Melanocyte of skin (primary cell): ENCODE measurements at places on chromosomes 2 and 18. TPM values are rescaled to one million over a fixed set of nuclear protein-coding genes. Genes with fewer than 3 reads are reported as not detected.

The SLC9A2 gene
- not detected in 2 replicates for total RNA-seq

The NGEF gene
- total RNA-seq = under 0.01 TPM in 1 of 2 replicates, not detected in the other

The SKA1 gene
- 10.2 and 11.7 TPM in 2 replicates for total RNA-seq

The RNF103 gene
- 15.1 and 18.9 TPM in 2 replicates for total RNA-seq

The FABP1 gene
- not detected in 2 replicates for total RNA-seq

The CYTIP gene
- not detected in 2 replicates for total RNA-seq

The DSC3 gene
- total RNA-seq = under 0.01 TPM in 1 of 2 replicates, not detected in the other

The THAP4 gene
- 37.9 and 40.0 TPM in 2 replicates for total RNA-seq

The OSBPL6 gene
- 5.2 and 7.6 TPM in 2 replicates for total RNA-seq

The PJVK gene
- 1.0 and 1.8 TPM in 2 replicates for total RNA-seq

The CUL3 gene
- 41.3 and 65.4 TPM in 2 replicates for total RNA-seq

The DTNA gene
- total RNA-seq = 5.7 and 13.0 TPM in 2 replicates

The MSTN gene
- total RNA-seq = under 0.01 TPM in 1 of 2 replicates, not detected in the other

The CRYBA2 gene
- 0.34 and 0.36 TPM in 2 replicates for total RNA-seq

The MROH2A gene
- total RNA-seq = not detected in 2 replicates

The FAM110C gene
- total RNA-seq = not detected in 2 replicates

The ADAM17 gene
- total RNA-seq = 29.9 and 32.6 TPM in 2 replicates

The NOSTRIN gene
- not detected in 2 replicates for total RNA-seq

The FIGN gene
- 2.8 and 4.0 TPM in 2 replicates for total RNA-seq

The PTGR3 gene
- total RNA-seq = 18.5 and 19.6 TPM in 2 replicates

The CHRND gene
- 0.36 TPM in 1 of 2 replicates, not detected in the other for total RNA-seq

The KCNK3 gene
- total RNA-seq = 0.33 TPM in 1 of 2 replicates, not detected in the other

The C2orf68 gene
- 13.3 and 15.0 TPM in 2 replicates for total RNA-seq

The DES gene
- total RNA-seq = under 0.01 TPM in 1 of 2 replicates, not detected in the other

The IL36A gene
- total RNA-seq = not detected in 2 replicates

The C2orf92 gene
- total RNA-seq = 1.9 and 2.7 TPM in 2 replicates

The WNT10A gene
- total RNA-seq = 0.34 TPM in 1 of 2 replicates, not detected in the other

The RGPD6 gene
- 13.4 and 28.7 TPM in 2 replicates for total RNA-seq

The CNOT9 gene
- total RNA-seq = 82.1 and 88.1 TPM in 2 replicates

The PLCD4 gene
- 9.6 and 10.9 TPM in 2 replicates for total RNA-seq

The CMPK2 gene
- total RNA-seq = 34.2 and 196 TPM in 2 replicates

The FOXI3 gene
- total RNA-seq = not detected in 2 replicates

The ATRAID gene
- 199 and 212 TPM in 2 replicates for total RNA-seq

The C2orf80 gene
- not detected in 2 replicates for total RNA-seq
